ENCODE measurements at places on chromosomes 2 and 18. TPM values are rescaled to one million over a fixed set of nuclear protein-coding genes. Genes with fewer than 3 reads are reported as not detected.

- DNase-seq = no peak
Observed at GRCh38 chr2:191747170-191747530, 69.2 kb downstream of the NABP1 start.

GRCh38 chr18:14936313-14936712 is 188.3 kb downstream of the ANKRD30B start:
- no peak for DNase-seq

- peak; percentile 89 for DNase-seq
Observed at GRCh38 chr2:209933499-209934483, 68.6 kb upstream of the RPE start.

GRCh38 chr18:63440219-63440618 is 17.9 kb upstream of the VPS4B start:
- DNase-seq = no peak

DNA sequence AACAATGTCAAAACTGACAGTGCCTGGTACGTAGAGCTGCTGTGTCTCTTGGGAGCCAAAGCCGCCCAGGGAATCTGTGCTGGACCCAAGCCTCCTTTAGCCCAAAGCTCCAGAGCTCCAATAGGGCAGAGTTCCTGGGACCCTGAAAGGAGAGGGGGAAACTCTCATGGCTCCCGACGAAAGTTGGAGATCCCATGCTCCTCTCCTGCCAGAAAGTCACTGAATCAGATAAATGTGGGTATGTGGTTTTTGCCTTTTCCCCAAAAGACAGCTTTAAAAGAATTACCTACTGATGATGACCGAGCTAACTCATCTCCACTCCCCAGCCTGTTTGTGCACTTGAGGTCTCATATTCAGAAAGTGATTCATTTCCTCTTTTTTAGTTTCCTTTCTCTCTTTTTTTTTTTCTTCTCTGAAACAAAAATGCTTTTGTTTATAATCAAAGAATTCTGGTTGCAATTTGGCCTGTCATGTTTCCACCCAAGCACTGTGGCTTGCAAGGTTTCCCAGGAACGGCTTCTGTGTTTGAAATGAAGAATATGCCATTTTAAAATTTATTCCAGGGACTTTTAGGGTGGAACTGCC is 14.1 kb upstream of the PMAIP1 start:
- peak; percentile 93 for DNase-seq

GRCh38 chr18:59395226-59396175 is 36.4 kb upstream of the LMAN1 start:
- no peak for DNase-seq

GRCh38 chr2:187871506-187871905 is 317.3 kb upstream of the TFPI start:
- DNase-seq = no peak

- DNase-seq = no peak
Observed at GRCh38 chr2:158746488-158746887, 48.6 kb upstream of the DAPL1 start.

DNA sequence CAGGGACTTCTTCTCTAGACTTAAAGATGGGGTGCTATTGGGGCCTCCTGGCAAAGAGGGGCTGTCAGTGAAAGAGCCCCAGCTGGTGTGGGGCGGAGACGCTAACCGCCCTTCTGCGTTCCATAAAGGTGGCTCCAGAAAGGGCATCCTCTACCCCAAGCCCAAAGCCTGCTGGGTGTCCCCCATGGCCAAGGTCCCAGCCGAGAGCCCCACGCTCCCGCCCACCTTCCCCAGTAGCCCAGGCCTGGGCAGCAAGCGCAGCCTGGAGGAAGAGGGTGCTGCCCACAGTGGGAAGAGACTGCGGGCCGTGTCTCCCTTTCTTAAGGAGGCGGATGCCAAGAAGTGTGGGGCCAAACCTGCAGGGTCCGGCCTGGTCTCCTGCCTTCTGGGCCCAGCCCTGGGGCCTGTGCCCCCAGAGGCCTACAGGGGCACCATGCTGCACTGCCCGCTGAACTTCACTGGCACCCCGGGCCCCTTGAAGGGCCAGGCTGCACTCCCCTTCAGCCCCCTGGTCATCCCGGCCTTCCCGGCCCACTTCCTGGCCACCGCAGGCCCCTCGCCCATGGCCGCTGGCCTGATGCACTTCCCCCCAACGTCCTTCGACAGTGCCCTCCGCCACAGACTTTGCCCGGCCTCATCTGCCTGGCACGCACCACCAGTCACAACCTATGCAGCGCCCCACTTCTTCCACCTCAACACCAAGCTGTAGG is 15.2 kb downstream of the ARID5A start:
- no peak for DNase-seq

- DNase-seq = no peak
Observed at GRCh38 chr18:2395427-2396161, 175.7 kb downstream of the METTL4 start.

DNA sequence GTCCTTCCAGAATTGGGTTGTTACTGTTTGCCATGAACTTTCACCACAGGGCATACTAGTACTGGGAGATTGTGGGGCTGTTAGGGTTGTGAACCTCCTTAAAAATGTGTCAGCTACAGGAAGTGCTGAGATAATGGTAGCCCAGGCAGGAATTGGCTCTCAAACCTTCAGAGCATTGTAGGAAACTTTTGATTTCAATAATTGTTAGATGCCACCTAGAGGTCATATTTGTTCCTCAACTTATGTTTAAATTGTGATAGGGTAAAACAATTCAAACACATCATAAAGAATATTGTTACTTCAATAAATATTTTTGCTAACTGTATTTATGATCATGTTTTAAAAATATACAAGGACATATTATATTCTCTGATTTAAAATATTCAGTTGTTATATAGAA is 594.6 kb downstream of the ADCYAP1 start:
- no peak for DNase-seq

- no peak for DNase-seq
Observed at GRCh38 chr2:96890726-96891385, 21.0 kb upstream of the SEMA4C start.

- peak; percentile 95 for DNase-seq
Observed at GRCh38 chr2:220279372-220279771, 651.9 kb downstream of the SLC4A3 start.

DNA sequence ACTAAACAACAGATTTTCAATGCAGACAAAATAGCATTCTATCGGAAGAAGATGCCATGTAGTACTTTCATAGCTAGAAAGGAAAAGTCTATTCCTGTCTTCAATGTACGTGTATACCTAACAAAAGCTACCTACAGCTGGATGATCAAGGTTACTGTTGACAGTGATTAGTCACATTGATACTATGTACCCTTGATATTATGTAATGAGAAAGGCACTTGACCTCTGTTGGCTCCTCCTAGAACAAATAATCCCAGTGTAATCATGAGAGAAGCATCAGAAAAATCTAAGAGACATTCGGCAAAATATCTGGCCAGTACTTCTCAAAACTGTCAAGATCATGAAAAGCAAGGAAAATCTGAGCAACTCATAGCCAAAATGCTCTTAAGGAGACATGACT is 44.4 kb upstream of the LRRTM4 start:
- no peak for DNase-seq

DNA sequence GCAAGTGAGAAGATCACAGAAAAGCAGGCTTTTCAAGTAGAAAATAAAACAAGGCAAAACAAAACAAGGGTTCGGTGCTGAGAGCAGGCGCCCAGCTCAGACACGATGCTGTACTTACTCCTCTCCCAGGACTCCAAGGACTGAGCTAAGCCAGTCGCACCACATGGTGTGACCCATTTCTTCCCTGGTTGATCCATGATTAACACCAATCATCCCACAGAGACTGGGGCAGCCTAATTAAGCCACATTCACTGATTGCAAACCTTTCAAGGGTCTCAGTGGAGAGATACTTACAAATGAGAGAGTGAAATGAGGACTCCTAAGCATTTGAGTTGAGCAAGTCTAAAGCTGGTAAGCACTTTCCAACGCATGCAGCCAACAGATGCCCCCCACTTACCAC is 155.2 kb downstream of the MYO5B start:
- no peak for DNase-seq

DNA sequence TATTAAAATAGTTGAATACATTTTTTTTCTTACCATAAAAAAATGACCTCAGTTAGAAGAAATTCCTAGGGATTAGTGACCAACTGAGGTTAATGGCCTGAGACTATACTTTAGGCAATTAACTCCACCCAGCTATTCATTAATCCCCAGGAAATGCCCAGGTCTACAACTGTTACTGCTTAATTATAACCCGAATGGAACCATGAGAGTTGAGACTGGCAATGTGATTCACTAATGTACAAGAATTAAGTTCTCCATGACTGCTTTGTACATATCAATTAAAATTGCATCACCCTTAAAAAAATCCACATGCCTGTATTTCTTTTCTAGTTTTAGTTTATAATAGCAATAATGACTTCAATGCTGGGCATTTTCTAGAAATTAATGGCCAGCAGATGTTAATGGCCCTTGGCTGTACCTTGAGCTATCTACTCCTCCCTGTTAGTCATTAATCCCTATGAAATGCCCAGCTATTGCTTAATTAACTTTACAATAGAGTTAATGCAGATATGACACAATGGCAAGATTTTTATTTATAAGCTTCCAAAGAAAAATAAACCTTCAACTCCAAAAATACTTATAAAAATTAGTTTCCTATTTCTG is 44.1 kb downstream of the ERBB4 start:
- no peak for DNase-seq

DNA sequence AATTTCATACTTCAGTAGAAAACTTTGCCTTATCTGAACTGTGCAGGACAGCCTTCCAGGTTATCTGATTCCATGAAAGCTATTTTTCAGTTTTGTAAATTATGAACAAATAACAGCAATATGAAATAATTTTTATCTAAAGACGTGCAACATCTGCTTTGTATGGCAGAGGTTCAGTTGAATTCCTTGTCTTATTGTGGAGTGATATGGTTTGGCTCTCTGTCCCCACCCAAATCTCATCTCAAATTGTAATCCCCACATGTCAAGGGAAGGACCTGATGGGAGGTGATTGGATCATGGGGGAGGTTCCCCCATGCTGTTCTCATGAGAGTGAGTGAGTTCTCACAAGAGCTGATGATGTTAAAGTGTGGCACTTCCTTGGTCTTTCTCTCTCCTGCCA is 18.1 kb upstream of the RPIA start:
- DNase-seq = no peak

DNA sequence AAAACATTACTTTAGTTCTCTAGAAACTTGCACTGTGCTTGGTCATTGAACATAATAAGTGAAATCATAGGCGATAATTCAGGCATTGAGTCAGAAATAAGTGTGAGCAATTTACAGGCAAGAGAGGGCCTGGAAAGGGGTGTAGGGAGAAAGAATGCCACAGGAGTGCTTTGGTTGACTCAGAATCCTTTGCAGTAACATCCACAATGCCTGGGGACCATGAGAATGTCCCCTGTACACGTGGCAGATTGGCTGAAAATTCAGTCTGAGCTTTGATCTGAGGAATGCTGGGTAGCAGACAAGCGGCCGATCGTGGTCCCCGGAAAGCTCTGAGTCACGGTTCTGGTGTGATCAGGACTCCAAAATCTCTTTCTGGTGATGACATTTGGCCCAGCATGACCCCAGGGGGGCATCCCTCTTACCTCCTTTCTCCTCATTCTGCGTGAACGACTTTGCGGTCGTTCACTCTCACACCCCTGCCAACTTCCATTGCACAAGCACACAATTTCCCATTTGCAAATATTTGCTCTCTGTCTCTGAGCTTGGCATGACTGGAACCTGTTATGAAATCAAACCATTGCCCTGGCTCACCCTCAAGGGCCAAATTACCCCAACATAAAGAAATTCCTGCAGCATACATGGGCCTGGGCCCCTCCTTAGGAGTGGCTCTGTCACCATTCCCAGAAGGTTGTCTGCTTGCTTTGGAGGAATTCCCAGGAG is 305.0 kb upstream of the EPAS1 start:
- DNase-seq = peak; percentile 86

GRCh38 chr18:23922939-23923338 is 91.6 kb upstream of the TTC39C start:
- no peak for DNase-seq

DNA sequence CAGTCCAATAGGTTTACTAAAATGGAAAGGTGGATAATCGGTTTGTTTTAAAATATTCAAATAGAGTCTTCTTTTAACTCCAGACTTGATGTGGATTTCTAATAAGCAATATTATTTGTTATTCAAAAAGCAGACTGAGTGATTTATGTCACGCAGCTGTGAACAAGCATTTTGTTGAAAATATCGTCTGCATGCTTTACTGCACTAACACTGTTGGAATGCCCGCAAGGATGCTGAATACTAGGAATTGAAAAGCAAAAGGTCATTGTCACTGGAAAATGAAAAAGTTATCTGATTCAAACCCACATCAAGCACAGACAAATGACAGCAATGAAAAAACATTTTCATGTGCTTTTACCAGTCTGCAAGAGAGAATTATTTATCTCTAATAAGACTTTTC is 31.1 kb downstream of the CHN1 start:
- DNase-seq = no peak

GRCh38 chr2:238504181-238504931 is 77.6 kb downstream of the ASB1 start:
- no peak for DNase-seq

DNA sequence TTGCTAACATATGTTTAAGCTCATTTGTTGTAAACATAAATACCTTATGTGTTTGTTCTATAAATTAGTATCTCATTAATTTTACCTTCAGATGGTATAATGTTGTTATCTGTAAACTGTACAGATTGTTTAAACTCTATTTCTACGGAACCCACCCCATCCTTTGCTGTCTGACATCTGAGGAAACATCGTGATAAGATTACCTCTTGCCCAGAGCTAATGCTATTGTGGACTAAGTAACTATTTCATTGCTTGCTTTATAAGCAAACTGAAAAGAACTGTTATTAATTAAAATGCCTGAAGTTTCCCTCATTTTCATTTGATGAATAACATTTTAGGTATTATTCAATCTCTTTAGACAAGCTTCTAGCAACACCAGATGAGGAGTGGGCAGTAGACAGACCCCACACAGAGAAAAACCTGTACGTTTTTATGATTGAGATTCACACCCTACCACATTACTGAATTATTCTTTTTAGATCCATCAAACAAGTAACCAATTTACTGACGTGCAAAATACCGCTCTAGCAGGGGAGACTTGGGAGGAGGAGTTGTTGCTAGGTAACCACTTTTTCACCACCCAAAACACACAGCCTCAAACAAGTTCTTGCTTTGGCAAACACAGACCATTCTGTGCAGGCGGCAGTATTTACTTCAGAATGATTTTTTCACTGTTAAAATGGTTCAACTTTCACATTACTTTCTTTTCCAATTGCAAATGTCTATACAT is 1.9 kb upstream of the SYT4 start:
- DNase-seq = peak; percentile 31

The POMC gene
- total RNA-seq = not detected

The ERFE gene
- total RNA-seq = 1.4 TPM

The ST6GAL2 gene
- 120 TPM for total RNA-seq

The BOLL gene
- not detected for total RNA-seq

The PSMA8 gene
- not detected for total RNA-seq

The GALR1 gene
- not detected for total RNA-seq

The ALPG gene
- 0.27 TPM for total RNA-seq

The EGR4 gene
- total RNA-seq = not detected

The POU3F3 gene
- 0.09 TPM for total RNA-seq

The RSAD2 gene
- total RNA-seq = 11.8 TPM

The FBXO48 gene
- total RNA-seq = 0.54 TPM

The C2orf76 gene
- total RNA-seq = 9.2 TPM

The AKAIN1 gene
- not detected for total RNA-seq

The IRS1 gene
- 34.2 TPM for total RNA-seq

The ANKAR gene
- total RNA-seq = 3.1 TPM

All from astrocyte (in vitro differentiated cells and primary cell).